ENCODE measurements at places on chromosomes 2 and 18.

DNA sequence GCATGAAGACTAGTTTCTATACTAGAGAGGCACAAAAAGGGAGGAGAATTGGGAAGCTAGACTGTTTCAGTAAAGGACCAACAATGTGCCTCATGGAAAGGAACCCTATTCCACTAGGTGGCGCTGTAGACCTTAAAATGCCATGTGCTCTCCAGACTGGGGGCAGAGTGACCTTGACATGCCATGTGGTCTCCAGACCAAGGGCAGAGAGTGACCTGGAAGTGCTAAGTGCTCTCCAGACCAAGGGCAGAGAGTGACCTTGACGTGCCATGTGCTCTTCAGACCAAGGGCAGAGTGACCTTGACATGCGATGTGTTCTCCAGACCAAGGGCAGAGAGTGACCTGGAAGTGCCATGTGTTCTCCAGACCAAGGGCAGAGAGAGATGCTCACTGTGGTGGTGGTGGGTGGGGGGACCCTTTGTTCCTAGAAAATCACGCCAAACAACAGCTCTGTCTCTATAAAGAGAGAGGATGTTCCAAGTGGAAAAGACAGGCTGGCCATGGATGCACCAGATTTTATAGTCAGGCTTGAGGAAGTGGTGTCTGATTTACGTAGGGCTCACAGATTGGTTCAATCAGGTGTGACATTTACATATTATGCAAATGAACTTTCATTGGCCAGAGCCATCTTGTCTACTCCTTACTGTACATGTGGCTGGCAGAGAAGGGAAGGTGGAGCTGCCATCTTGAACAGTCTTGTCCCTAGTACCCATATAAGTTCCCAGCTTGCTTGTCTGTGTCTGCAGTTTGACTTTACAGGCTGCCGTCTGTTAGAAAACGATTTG lies 344.0 kb upstream of the DDX18 start:
- no peak for DNase-seq

GRCh38 chr2:167749660-167750059 lies 497.7 kb downstream of the STK39 start:
- no peak for DNase-seq

DNA sequence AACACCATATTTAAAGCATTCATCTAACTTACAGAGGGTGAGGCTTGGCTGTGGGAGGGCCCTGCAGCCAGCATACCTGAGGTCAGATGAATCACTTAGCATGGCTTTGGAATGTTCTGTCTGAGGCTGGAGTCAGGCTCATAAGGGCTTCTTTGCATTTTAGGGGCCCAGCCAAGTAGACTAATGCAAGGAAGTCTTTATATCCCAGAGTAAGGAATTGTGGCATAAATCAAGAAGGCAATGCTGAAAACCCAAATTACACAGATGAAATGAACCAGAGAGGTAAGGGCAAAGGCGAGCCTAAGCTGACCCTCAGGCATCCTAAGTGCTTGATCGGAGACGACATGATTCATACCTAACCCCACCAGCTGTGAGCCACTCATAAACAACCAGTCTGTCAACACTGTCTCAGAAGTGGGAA lies 383.6 kb downstream of the DCC start:
- no peak for DNase-seq

DNA sequence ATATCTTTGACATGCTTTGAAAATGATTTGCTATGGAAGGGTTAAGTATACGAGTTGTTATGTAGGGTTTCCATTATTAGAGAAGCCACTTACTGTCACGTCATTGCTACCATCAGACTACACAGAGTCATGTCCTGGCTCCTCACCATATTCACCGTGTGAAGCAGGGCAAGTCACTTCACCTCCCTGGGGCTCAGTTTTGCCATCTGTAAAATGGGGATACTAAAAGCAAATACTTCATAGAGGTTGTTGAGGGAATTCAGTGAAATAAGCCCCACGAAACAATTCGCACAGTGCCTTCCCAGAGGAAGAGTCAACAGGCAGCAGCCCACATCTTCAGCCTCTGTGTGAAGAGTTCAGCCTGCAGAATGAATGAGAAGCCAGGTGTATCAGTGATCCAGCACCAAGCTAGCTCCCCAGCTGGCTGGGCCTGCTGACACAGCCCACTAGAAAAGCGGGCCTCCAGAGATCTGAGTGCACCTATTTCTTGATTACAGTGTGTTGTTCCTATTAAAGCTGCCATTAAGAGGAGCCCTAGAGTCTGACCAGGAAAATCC lies 3.4 kb downstream of the DIPK1C start:
- no peak for DNase-seq

DNA sequence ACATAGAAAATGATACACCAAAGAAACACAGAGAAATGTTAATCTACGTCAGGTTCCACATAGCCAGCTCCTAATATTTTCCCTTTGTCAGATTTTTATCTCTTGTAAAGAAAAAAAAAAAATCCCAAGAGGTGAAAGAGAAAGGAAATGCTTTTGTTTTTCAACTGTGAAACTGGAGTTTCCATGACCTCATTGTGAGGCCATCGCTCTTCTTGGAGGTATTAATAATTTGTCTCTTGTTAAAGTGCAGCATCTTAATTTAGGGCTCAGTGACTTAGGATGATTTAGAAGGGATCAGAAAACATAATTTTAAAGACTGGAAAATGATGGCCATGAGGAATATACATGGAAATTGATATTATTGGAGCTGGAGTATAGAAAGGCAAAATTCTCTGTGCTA lies 21.7 kb downstream of the ARHGAP28 start:
- DNase-seq: no peak

DNA sequence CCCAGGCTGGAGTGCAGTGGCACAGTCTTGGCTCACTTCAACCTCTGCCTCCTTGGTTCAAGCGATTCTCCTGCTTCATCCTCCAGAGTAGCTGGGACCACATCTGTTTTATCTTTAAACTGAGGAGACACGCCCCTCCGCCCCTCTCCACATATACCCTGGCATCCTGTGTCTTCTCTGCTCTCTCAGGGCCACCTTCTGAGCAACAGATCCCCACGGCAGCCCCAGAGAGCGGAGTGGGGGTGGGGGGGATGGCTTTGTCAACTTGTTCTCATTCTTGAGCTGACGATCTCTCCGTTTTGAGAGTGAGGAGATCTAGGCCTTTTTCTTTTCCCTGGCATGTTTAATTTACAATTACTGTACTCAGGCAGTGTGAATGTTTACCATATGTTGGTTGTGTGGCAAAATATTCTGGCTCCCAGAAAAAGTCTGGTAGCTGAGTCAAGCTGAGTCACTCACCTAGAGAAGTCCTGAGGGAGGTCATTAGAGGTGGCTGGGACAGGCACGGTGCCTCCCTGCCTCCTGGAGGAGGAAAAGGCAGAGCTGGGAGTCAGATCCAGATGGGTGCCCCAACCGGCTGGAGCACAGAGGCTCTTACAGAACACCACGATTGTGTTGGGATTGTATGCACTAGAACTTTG lies 19.5 kb upstream of the ID2 start:
- peak; percentile 89 for DNase-seq

- peak; percentile 58 for DNase-seq
Measured at GRCh38 chr18:78984941-78985784, 5.5 kb downstream of the SALL3 start.

- DNase-seq: no peak
Measured at GRCh38 chr18:74479486-74480148, 16.5 kb upstream of the CNDP2 start.

DNA sequence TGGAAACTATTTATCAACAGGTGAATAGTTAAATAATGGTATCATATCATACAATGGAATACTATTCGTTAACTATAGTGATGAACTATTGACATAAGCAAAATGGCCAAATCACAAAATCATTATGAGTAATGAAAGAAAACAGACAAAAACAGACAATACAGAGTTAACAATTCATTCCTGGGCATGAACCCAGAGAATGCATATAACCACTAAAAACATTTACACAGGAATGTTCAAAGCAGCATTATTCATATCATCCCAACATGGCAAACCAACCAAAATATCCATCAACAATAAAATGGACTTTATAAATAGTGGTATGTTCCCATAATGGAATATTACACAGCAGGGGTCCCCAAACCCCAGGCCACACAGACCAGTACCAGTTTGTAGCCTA lies 131.2 kb upstream of the CYP1B1 start:
- no peak for DNase-seq

GRCh38 chr2:234949762-234950434 lies 1.9 kb upstream of the SH3BP4 start:
- DNase-seq: peak; percentile 90

DNA sequence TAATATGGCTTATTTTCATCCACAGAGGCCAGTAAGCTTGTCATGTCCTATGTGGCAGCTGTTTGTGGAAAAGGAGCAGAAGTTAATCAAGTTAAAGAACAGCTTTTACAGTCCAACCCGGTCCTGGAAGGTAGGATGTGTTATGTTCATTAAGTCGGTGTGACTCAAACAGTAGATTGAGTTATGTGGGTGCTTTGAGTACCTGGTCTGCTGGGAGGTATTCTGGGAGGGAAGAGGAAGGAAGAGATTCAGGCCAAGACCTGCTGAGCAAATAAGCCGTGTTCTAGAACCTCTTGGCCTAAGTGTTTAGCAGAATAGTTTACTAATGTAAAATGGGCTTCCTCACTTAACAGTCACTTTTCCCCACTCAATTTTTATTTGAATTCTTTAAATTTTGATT lies 96.2 kb downstream of the MYO1B start:
- no peak for DNase-seq

DNA sequence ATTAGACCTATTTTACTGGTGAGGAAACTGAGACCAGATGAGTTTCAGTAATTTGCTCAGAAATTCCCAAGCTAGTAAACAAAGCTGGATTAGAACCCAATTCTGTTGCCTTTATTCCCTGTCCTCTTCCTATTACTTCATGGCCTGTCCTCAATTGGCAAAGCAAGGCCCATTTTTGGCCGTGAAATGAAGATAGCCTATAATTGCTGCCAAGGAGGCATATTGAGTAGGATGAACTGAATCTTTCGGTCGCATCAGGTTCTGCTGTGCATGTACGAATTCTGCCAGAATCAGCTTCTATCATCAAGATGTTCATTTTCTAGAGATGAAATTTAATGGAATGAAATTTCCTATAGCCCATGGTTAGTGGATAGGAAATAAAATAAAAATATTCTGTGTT lies 1485.2 kb upstream of the PIK3C3 start:
- DNase-seq: no peak

DNA sequence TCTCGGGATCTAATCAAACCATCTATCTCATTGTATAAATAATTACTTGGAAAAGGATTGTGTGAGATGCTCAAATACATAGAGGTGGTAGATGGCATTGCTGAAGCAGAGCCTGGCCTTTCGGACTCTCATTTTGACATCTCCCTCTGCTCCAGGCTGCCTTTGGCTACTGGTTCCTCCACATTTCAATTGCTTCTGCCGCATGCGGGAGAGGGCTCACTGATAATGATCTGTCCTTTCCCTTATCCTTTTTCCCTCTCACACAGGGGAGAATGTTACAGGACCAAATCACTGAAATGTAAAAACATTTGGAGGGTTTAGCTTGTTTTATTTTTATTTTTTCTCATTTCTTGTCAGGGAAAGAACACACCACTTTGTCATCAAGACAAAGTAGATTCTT lies 380.6 kb upstream of the UBE2E3 start:
- DNase-seq: no peak

DNA sequence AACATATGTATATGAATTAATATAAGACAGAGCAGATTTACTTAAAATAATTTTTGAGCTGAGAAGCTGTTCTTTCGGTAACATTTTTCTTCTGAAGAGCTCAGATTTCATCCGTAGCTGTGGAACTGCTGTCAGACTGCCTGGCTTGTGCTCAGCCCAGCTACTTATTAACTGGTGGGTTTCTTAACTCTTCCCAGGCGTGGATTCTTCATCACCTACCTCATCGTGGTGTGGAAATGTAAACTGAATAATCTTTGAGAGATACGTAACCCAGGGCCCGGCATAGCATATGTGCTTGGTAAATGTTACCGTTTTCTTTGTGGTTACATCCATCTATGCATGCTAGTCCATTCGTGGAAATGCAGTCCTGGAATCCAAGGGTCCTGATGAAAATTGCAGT lies 145.0 kb downstream of the MCFD2 start:
- no peak for DNase-seq

DNA sequence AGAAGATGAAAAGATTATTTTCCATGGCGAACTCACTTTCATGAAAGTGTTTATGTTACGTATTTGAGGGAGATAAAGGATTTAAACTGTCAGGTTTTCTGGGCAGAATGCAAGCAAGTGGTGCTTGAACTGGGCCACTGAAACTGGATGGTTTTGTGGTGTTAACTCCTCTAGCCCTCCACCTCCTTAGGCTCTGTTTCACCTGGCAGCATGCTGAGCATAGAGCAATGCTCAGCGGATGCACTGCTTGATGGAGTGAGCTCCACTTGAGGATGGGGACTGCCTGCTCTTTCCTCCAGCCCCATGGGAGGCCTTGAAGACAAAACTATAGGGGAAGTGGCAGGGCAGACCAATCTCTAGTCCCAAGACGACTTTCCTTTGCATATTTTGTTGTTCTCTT lies 345.8 kb downstream of the TDRD15 start:
- DNase-seq: no peak

GRCh38 chr2:215702116-215702902 lies 266.4 kb upstream of the FN1 start:
- DNase-seq: peak; percentile 66

GRCh38 chr2:43031471-43032212 lies 194.8 kb downstream of the ZFP36L2 start:
- no peak for DNase-seq

DNA sequence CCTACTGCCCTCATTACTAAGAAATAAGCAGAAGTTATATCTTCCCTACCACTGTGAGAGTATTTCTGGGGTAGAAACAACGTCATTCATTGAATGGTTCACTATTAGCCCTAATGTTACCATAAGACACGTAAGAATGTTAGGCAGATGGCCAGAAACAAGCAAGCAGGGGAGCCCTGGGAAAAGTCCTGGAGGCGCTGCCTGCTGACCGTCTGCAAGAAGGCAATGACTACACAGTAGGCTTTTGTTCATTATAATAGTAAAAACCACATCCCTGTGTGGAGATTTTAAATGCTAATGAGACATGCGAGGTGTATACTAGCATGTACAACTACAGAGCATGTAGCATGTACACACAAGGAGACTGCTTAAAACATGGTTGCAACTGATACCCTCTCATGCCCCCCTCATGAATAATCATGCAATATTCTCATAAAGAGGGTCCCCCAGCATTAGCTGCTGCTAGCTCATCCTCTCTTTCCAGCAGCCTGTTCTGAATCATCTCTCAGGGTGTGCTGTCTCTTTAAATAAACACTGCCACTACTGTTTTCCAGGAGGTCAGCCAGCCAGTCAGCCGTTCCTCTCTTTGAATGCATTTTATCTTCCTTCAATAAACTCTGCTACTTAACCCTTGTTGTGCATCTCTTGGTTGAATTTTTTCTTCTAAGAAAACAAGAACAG lies 23.6 kb downstream of the SUCLG1 start:
- no peak for DNase-seq

DNA sequence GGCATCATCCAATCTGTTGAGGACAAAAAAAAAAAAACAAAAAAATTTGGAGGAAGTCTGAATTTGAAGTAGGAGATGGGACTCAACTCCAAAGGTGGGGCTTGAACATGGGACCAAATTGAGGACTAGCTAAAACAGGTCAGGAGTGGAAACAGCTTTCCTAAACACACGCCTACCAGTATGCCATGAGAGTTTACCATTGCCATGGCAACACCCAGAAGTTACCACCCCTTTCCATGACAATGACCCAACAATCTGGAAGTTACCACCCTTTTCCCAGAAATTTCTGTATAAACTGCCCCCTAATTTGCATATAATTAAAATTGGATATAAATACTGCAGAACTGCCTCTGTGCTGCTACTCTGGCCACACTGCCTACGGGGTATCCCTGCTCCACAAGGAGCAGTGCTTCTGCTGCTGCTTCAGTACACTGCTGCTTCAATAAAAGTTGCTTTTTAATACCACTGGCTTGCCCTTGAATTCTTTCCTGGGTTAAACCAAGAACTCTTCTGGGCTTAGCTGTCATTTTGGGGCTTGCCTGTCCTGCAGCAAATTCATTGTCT lies 73.3 kb upstream of the FSIP2 start:
- no peak for DNase-seq

Data from Daoy (cell line).